Coronary artery (tissue), 2 donors: ENCODE measurements at places on chromosomes 11 and 22.
A peak's percentile ranks its signal among the peaks of the same experiment; 100 is the strongest.

DNA sequence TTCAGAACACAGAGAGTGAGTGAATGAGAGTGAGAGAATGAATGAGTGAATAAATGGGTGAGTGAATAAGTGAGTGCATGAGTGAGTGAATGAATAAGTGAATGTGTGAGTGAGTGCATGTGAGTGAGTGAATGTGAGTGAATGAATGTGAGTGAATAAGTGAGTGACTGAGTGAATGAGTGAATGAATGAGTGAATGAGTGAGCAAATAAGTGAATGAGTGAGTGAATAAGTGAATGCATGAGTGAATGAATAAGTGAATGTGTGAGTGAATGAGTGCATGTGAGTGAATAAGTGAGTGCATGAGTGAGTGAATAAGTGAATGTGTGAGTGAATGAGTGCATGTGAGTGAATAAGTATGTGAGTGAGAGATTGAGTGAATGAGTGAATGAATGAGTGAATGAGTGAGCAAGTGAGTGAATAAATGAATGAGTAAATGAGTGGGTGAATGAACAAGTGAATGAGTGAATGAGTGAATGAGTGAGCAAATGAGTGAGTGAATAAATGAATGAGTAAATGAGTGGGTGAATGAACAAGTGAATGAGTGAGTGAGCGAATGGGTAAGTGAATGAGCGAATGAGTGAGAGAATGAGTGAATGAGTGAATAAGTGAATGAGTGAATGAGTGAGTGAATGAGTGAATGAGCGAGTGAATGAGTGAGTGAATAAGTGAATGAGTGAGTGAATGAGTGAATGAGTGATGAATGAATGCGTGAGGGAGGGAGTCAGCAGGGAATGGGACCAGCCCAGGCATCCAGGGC lies 21.3 kb upstream of the MUC5B start:
- no peak for DNase-seq

DNA sequence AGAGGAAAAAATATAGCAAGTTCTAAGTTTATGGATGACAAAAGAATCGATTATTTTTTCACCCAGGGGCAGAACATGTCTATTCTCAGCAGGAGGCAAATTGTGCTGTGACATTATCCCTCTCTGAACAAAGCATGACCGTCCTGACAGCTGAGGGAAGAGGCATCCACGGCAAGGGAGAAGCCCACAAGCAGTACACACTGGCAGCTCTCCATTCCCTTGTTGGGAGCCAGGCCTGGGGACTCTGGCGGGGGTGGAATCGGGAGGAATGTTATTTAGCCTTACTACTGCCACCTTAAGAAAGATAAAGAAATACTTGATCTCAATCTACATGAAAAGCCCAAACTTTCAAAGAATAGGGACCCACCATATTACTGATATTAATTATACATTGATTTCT lies 3.4 kb downstream of the KIRREL3 start:
- no peak for DNase-seq

DNA sequence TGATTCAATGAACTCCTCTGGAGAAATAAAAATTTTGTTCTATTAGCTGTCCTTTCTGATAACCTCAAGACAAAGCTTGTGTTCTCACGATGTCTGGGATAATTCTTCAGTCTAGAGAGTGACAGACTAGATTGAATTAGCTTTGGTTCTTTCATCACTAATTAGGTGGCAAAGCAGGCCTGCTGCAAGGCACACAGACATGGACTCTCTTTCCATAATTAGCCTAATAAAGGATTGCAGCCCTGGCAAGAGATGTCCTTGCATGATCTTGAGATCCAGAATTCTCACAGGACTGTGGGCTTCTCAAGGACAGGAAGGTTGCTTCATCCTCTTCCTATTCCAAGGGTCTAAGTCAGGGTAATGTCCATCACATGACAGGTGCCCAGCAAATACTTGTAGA lies 245.6 kb upstream of the ZC3H12C start:
- DNase-seq, result no peak

GRCh38 chr11:95138448-95138847 lies 48.8 kb downstream of the ENDOD1 start:
- no peak for DNase-seq

- no peak for DNase-seq
These were observed 198.3 kb upstream of the PLET1 start for GRCh38 chr11:112459001-112459400.

- DNase-seq, result no peak
These were observed 13.8 kb upstream of the OR56A3 start for GRCh38 chr11:5928271-5928670.

DNA sequence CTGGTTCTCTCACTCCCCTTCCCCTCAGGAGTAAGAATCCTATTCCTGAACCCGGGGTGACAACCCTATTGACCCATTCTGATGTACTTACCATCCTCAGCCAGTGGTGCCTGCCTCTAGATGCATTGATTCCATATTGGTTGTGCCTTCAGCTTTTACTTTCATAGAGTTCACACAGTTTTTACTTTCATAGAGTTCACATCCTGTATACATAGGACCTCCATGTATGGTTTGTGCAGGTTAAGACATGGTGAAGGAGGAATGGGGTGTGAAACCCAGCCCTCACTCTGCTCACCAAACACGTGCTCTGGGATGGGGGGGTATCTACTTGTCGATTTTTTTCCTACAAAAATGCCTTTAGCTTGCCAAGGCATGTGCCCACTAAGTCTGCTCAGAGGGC lies 105.6 kb upstream of the TBCEL start:
- no peak for DNase-seq

GRCh38 chr22:43001271-43002201 lies 13.4 kb downstream of the PACSIN2 start:
- no peak for DNase-seq

DNA sequence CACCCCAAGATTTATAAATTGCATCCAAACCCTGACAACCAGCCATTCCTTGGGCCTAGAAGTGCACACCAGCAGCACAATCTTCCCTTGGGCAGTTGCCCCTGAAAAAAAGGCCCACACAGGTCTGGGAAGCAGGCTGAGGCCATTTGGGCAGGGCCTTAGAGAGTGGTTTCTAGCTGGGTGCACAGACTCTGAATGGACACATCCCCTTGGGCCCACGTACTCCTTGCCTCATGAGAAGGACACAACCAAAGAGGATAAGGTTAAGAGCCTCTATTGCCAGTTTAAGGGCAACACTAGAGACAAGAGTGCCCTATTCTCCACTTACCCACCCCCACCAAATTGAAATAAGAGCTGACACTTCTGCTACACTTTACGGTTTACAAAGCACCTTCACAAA lies 933 bp upstream of the PANX3 start:
- no peak for DNase-seq

DNA sequence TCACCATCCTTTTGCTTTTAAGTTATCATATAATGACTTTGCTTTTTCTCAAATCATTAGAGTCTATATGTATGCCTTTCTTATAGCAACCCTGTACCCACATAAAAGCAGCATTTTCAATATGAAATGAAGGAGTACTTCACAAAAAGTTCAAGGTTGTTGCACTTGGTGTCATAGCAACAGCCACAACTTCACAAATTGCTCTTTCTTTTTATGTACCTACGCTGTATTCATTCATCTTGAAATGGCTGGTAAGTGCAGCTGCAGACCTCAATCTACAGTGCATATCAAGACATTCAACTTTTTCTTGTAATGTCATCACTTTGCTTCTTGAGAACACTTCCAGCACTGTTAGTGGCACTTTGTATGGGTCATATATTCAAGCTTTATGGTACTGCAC lies 18.6 kb downstream of the CWC15 start:
- no peak for DNase-seq

- DNase-seq, result peak; percentile 56
These were observed 22.2 kb downstream of the CYB5R2 start for GRCh38 chr11:7651140-7651551.
